ENCODE measurements at places on chromosomes 3 and 15.

GRCh38 chr15:65758242-65758641 is 33.9 kb downstream of the DENND4A start:
- DNase-seq, result no peak

- DNase-seq, result no peak
Observed at GRCh38 chr3:29761517-29761916, 480.6 kb downstream of the RBMS3 start.

- no peak for DNase-seq
Observed at GRCh38 chr3:146033950-146034349, 127.0 kb downstream of the PLOD2 start.

DNA sequence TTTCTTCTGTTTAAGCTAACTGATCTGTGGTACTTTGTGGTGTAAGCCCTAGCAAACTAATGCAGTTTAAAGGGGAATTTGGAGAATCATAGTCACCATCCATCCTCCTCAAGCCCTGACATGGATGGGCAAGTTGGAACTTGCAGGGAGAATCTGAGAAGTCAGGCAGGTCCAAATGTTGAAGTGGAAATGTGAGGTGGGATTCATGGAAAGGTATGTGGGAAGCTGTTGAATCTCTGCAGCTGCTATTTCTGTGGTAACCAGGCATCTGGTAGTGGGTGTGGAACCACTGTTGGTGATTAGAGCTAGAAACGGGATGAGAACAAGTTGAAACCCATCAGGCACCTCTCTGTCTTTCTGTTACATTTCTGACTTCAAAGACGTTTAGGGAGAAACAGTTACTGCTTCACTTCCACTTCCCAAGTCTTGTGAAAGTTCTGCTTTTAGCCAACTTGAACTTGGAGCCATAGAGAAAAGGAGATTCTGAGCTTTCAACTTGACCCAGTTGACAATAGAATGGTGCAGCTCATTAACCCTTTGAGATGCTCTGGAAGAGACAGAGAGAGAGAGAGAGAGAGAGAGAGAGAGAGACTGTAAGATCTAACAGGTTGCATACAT is 38.1 kb upstream of the NMNAT3 start:
- no peak for DNase-seq

GRCh38 chr15:41474941-41475340 is 18.7 kb upstream of the ITPKA start:
- no peak for DNase-seq

GRCh38 chr3:481680-482079 is 285.1 kb downstream of the CHL1 start:
- no peak for DNase-seq

GRCh38 chr15:39756806-39757522 is 25.7 kb downstream of the FSIP1 start:
- peak; percentile 29 for DNase-seq

DNA sequence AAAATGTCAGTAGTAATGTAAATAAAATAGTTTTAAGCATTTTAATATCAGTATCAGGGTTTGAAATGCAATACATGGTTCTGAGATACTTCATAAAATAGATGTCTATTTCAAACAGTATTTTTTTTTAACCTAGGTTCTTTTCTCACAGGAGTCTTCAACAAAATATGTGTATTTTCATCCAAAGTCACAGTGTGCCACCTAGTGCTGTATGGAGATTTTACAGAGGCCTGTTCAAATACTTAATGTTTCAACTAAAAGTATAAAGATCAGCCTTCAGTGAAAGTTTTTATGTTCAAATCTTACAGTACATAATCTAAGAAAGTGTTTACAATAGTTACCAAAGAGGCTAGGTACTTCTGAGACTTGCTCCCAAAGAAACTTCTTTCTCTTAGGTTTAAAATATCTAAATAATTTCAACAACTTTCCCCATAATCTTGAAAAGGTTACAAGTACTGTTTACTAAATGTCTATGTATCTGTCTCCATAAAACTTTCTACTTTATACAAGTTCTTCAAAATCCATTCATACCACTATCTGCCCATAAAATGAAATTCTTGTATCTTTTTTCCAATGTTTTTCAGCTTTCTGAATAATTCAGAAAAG is 38.3 kb downstream of the SCAPER start:
- peak; percentile 16 for DNase-seq

- DNase-seq, result no peak
Observed at GRCh38 chr3:83477563-83477962, 1481.2 kb upstream of the CADM2 start.

DNA sequence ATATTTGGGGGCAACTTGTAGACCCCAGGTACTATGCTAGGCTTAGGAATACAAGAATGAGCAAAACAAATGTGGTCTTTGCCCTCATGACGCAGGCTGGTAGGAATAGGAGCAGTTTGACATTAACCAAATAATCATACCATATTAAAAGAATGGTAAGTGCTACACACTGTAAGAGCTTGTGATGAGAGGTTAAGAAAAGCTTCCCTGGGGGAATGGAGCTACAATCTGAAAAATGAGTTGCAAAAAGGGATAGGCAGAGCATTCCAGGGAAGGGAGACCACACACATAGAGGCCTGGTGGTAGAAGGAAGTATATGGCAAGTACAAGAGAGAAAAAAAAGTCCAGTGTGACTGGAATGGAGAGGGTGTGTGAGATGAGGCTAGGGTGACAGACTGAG is 37.3 kb downstream of the TMOD3 start:
- no peak for DNase-seq

- no peak for DNase-seq
Observed at GRCh38 chr15:25093455-25094029, 138.8 kb downstream of the SNRPN start.

GRCh38 chr3:94619643-94620042 is 556.8 kb downstream of the NSUN3 start:
- no peak for DNase-seq

GRCh38 chr3:190059242-190059590 is 61.5 kb downstream of the P3H2 start:
- no peak for DNase-seq

GRCh38 chr15:75164625-75165350 is 36.9 kb upstream of the C15orf39 start:
- DNase-seq, result no peak

GRCh38 chr3:45988804-45989203 is 6.8 kb downstream of the FYCO1 start:
- no peak for DNase-seq

DNA sequence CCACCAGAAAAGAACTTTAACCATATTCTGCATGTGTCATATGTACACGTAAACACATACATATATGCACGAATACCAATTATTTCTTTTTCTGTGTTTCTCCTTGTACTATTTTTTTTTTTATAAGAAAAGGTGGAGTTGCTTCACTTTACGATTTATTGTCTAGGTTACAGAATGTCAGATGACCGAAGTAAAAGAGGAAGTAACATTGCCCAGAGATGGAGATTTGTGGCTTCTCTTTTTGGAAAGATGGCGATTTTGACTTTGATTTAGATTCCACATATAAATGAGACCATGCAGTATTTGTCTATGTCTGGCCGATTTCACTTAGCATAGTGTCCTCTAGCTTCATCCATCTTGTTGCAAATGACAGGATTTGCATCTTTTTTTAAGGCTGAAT is 293.1 kb downstream of the SV2B start:
- DNase-seq, result no peak
